AG04450 (cell line): ENCODE measurements at places on chromosomes 5 and 9. TPM values are rescaled to one million over a fixed set of nuclear protein-coding genes. Genes with fewer than 3 reads are reported as not detected.

Gene OBP2B
- not detected in 2 replicates for polyA plus RNA-seq

Gene HSD17B3
- polyA plus RNA-seq, result 0.12 TPM in 1 of 2 replicates, not detected in the other

Gene SPATA24
- 3.5 and 3.9 TPM in 2 replicates for polyA plus RNA-seq

Gene BTNL3
- not detected in 2 replicates for polyA plus RNA-seq

Gene SPATA6L
- polyA plus RNA-seq, result 1.0 and 1.1 TPM in 2 replicates

Gene GPR151
- polyA plus RNA-seq, result not detected in 2 replicates

- DNase-seq, result no peak
These were observed 71.3 kb downstream of the GLIS3 start for GRCh38 chr9:4228606-4229005.

- no peak for DNase-seq
These were observed 583.9 kb upstream of the CTNND2 start for GRCh38 chr5:12488161-12488560.

GRCh38 chr5:157342822-157343402, 77.0 kb downstream of the CYFIP2 start:
- DNase-seq, result no peak

GRCh38 chr9:33946779-33947535, 101.7 kb downstream of the UBAP2 start:
- peak; percentile 91 for DNase-seq

DNA sequence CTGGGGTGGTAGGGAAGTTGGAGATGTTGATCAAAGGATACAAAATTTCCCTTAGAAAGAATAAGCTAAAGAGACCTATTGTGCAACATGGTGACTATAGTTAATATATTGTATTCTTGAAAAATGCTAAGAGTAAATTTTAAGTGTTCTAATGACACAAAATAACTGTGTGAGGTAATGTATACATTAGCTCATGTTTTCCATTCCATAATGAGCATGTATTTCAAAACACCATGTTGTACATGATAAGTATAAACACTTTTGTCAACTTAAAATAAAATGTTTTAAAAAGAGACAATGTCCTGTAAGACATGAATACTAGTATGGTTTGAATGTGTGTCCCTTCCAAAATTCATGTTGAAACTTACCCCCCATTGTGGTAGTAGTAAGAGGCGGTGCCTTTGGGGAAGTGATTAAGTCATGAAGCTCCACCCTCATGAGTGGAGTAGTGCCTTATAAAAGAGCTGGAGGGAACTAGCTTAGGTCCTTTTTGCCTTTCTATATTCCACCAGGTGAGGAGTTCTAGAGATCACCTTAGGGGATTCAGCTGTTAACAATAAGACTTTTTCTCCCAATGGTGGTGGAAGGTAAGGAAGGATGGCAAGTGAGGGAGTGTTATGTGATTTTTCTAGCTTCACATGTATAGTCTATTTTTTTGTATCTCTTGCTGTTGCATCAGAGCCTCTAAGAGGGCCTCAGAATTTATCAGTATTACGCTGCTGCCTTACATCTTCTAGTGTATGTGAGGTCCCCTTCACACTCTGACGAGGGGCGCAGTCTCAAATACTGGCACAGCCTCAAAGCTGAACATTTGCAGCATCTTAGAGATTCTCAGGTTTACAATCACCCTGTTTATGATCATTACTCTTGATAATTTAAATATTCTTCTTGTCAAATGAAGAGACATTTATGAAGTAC, 94.9 kb upstream of the NREP start:
- no peak for DNase-seq

GRCh38 chr5:98997000-98997399, 68.2 kb upstream of the CHD1 start:
- DNase-seq, result no peak

DNA sequence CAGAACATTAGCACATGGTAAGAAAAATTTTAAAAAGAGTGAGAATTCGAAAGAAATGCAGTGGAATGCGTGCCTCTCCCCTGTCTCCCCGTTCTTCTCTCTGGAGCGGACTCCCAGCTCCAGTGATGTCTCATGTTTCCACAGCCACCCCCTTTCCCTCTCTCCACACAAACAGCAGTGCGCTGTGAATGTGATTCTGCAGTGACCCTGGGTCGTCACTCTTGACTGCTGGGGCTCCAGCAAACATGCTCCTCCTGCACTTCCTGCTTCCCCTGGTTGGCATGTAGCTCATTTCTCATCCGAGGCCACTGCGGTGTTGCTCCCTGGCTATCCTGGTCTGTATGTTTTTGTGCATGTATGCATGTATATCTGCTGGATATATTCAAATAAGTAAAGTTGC, 13.3 kb downstream of the PHF2 start:
- DNase-seq, result no peak

GRCh38 chr5:121969660-121970295, 8.0 kb downstream of the SRFBP1 start:
- DNase-seq, result no peak

DNA sequence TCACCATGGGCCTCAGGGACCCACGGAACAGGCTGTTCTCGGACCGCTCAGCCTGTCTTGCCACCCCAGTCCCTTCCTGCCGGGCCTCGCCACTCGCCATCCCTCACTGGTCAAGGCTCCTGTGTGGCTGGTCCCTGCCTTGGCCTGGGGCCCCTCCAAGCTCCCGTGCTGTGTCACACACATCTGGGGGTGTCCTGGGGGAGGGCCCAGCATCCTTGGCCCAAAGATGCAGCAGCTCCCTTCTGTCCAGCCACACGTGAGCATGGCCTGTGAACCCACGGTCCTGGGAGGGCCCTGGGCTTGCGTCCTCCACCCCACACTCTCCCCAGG, 425 bp upstream of the EGFL7 start:
- DNase-seq, result no peak

GRCh38 chr9:115395511-115396021, 277.6 kb upstream of the TNC start:
- peak; percentile 20 for DNase-seq

DNA sequence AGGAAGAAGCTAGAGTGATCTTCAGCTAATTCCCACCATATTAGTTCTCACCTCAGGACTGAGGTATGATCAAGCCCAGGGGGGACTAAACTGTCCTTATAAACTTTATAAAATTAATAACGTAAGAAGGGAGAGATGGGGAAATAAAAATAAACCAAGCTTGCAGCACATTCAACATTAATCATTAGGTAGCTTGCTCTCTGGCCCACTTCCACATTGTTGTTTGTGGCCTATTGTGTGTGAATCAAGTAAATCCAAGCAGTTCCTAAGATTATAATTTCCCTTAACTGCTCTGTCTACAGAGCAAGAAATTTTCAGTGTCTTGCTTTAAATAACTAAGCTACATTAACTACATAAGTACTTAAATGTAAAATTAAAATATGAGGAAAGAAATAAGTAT, 131.3 kb upstream of the ABCA1 start:
- DNase-seq, result no peak

DNA sequence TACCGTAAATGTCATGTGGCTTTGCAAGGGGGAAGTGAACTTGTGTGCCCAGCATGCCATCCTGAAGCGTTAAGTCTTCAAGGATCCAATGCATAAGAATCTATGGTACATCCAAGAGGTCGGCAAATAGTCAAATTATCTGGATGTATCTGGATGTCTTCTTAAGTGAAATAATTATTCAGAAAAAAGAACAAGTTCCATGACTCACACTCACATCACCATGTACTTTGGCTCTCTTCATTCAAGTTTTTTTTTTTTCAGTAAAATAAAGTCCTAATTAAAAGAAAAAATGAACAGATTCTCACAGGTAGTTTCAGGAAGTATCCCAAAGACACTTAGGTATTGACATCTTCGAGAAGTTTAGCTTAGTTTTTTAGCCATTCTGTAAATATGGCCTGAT, 62.7 kb upstream of the MEGF10 start:
- DNase-seq, result no peak

DNA sequence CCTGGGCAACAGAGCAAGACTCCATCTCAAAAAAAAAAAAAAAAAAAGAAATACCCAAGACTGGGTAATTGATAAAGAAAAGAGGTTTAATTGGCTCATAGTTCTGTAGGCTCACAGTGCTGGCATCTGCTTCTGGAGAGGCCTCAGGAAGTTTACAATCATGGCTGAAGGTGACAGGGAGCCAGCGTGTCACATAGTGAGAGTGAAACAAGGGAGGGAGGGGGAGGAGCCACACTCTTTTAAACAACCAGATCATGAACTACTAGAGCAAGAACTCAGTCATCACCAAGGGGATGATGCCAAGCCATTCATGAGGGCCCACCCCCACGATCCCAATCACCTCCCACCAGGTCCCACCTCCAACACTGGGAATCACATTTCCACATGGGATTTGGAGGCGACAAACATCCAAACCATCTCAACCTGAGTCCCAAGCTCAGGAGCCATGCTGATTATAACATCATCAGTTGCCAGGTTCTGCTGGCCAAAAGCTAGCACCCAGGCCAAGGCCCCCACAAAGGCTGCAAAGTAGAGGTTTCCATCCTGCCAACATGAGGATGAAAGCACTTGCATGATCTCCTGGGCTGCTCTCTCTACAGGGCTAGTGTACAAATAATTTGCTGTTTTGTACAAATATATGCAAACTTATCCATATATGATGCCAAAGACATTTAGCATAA, 15.3 kb downstream of the DENND1A start:
- DNase-seq, result no peak
